ENCODE measurements at places on chromosomes 5 and 9.

GRCh38 chr5:72878854-72879253, 62.4 kb downstream of the TNPO1 start:
- peak; percentile 9 for DNase-seq

DNA sequence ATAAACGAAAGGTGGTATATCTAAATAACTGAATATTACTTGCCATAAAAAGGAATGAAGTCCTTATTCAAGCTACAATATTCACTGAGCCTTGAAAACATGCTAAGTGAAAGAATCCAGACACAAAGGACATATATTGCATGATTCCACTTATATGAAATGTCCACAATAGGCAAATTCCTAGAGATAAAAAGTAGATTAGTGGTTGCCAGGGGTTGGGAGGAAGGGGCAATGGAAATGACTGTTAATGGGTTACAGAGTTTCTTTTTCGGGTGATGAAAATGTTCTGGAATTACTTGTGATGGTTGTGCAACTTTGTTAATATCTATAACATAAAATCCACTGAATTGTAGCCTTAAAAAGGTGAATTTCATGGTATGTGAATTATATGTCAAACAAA, 227.1 kb upstream of the TRIM32 start:
- no peak for DNase-seq

- peak; percentile 37 for DNase-seq
Measured at GRCh38 chr5:178453224-178453623, 137.0 kb downstream of the COL23A1 start.

- DNase-seq: no peak
Measured at GRCh38 chr9:34987160-34987901, 2.2 kb upstream of the DNAJB5 start.

GRCh38 chr9:104746798-104747197, 685 bp upstream of the NIPSNAP3A start:
- no peak for DNase-seq

DNA sequence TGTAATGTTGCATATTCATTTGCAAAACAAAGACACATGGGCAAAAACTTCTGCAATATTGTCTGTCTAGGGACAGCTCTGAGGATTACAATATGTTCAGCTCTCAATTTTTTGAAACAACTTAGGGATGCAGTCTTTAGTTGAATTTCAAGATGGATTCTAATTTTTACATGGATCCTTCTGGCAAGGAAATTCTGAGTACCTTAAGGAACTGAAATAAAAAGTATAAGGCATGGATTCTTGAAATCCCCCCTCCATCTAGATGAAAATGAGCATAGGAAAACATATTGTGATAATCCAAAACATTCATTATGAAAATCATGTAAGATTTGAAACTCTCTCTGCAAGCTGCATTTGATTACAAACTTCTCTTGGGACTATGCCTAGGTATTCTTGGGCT, 568.6 kb downstream of the CETN3 start:
- no peak for DNase-seq

DNA sequence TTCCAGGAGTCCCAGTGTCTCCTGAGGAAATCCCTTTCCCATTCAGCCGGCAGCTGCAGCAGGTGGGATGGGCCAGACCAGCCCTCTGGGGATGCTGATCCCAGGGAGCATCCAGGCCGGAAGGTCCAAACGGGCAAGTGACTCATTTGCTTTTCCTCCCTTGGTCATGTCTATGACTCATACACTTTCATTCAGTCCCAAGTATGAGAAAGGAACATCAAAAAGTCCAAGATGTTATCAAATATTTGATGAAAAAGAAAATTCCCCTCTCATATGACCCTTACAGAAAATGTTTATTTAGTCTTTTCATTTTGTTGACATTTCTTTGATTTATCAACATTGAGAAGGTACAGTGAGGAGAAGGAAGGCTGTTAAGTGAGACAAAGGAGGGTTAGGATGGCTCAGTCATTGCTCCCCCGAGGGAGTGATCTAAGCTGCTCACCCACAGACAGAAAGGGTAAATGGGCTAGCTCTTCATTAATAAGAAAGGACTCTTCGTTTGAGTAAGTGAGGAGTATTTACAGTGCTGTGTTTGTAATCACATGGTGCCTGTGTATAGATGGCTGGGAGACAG, 117.6 kb upstream of the ANKRD55 start:
- DNase-seq: peak; percentile 80

DNA sequence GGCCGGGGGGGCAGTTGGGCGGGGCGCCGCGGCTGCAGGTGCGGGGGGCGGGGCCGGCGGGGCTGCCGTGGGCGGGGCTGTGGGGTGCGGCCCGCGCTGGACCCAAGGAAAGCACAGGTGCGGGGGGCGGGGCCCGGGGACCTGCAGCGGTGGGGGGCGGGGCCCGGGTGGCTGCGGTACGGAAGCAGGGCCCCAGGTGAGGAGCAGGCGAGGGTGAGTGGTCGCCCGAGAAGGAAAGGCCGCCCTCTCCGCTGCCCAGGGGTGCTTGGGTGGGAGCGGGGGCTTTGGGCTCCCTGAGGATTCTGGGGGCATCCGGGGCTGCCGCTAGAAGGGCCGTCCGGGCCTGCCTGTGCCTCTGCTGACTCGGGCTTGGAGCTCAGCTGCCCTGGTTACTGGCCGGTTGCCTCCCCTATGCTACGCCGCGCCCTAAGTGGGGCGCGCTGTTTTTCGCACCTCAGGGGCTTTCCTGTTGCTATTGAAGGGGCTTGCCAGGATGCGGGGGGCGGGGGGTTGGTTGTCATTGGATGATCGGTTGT, 767 bp downstream of the RALGPS1 start:
- DNase-seq: peak; percentile 4

DNA sequence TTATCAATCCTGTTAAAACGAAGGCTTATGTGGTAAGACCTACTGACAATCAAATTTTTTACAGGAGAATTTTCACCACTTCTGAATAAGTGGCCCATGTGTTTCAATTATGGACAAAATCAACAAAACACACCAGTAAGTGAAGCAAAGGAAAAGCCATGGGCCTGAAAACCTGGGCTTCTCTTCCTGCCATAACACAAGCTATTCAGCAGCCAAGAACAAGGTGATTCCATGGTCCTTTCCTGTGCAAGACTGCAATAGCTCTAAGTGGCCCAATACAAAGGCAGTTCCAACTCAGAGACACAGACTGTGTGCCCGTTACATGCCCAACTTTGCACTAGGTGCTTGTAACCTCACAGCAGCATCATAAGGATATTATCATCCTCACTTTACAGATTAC, 168.5 kb downstream of the EPB41L4A start:
- no peak for DNase-seq

GRCh38 chr9:108634672-108635462, 220.9 kb downstream of the ACTL7B start:
- peak; percentile 65 for DNase-seq

GRCh38 chr5:9713356-9713755, 83.2 kb upstream of the TAS2R1 start:
- DNase-seq: no peak

DNA sequence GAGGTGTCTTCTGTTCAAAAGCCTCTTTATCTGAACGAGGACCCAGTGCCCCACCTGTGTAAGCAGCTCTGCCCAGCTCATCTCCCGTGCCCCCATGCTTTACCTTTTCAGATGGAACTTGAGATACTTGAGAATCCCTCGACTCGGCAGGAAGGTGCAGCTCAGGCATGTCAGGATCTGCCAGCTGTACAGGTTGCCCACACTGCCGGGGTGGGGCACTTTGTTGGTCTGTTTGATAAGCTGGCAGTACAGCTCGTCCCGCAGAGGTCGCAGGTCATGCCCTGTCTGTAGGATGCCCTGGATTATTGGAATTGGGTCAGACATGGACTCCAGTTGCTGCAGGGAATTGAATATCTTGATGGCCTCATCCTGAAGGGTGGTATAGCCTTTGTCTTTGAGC, 58.0 kb upstream of the RETREG1 start:
- DNase-seq: no peak

GRCh38 chr5:61332358-61332749, 296 bp downstream of the ZSWIM6 start:
- DNase-seq: no peak

- DNase-seq: no peak
Measured at GRCh38 chr5:135019314-135019713, 14.7 kb downstream of the PITX1 start.

DNA sequence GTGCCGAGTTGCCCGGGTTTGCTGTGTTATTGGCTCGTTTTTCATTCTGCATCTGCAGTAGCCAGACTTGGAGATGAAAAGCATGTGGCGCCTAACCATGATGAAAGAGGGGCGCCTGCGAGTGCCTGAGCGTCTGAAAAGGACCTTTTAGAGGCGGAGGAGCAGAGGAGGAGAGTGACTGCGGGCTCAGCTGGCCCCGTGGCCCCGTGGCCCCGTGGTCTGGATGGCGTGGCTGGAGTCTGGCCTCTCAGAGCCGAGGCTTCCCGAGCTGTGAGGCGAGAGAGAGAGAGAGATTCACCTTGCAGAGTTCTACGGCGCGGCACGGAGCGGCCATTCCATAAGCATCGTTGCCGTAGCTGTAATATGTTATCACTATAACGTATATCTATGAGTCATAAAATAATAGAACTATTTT, 55.3 kb upstream of the RNU6ATAC start:
- no peak for DNase-seq

GRCh38 chr9:14418941-14419937, 105.3 kb upstream of the NFIB start:
- DNase-seq: no peak

DNA sequence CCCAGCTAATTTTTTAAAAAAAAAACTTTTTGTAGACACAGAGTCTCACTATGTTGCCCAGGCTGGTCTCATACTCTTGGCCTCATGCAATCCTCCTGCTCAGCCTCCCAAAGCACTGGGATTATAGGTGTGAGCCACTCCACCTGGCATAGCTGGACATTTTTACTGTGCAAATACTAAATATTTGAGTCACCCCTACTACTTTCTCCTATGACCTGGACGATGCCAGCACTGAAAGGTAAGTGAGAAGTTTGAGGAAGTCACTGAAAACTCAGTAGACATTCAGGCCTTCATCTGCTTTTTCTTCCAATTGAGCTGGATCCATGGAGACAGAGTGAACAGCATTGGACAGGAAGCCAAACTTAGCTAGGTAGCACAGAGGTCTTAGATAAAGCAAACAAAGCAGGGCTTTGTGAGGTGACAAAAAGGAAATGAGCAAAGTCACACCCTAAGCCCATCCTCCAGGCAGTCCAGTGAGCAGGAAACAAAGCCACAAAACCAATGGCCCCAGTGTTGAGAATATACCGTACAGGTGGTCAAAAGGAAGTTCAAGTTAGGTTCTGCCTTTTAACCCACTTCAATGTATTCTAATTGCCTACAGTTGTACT, 192.6 kb upstream of the RASA1 start:
- DNase-seq: no peak

Measured in astrocyte of the hippocampus (primary cell).